ENCODE measurements at places on chromosomes 16 and 17.

GRCh38 chr17:44350733-44351226 is 5.7 kb downstream of the GRN start:
- DNase-seq, result no peak

DNA sequence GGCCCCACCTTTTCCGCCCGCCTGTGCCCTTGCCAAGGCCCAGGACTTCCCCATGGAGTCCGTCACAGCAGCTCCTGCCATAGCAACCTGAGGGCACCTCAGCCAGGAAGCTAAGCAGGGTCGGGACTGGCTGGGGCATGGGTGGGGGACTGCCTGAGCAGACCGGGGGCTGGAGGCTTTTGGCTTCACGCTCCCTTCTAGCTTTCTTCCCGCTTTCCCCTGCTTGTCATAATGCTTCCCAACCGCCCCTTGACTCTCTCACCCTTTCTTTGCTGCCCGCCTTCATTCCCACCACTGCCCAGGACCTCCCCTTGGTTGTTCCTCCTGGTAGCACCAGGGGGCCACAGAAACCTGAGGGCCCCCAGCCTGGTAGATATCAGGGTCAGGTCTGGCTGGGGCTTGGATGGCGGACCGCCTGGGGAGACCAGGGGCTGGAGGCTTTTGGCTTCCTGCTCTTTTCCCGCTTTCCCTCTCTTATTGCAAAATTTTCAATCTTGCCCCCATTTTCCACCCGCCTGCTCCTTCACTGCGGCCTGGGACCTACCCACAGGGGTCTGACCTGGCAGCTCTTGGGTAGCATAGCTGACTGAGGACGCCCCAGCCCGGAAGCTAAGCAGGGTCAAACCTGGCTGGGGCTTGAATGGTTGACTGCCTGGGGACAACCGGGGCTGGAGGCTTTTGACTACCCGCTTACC is 2287.7 kb downstream of the TP53TG3F start:
- no peak for DNase-seq

- DNase-seq, result no peak
These were observed 63.9 kb upstream of the HLF start for GRCh38 chr17:55200904-55201303.

- peak; percentile 95 for DNase-seq
These were observed at the start of gene MAF for GRCh38 chr16:79600638-79601091. TSS of gene MAF (minus strand) at chr16:79600737. CDS start at chr16:79599902, 835 bp downstream.

DNA sequence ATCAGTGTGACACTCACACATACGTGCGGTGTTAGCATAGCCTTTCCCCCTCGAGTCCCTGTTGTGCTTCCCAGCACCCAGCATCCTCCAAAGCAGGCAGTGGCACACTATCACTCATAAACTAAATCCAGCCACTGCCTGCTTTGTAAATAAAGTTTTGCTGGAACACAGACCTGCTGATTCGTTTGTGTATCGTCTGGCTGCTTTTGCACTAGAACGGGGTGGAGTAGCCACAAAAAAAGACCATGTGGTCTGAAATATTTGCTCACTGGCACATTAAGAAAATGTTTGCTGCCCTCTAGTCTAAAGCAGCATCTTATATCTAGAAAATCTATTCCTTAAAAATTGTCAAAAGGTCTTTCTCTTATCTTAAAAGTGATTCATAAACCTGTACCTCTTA is 341.2 kb upstream of the ZFHX3 start:
- no peak for DNase-seq

DNA sequence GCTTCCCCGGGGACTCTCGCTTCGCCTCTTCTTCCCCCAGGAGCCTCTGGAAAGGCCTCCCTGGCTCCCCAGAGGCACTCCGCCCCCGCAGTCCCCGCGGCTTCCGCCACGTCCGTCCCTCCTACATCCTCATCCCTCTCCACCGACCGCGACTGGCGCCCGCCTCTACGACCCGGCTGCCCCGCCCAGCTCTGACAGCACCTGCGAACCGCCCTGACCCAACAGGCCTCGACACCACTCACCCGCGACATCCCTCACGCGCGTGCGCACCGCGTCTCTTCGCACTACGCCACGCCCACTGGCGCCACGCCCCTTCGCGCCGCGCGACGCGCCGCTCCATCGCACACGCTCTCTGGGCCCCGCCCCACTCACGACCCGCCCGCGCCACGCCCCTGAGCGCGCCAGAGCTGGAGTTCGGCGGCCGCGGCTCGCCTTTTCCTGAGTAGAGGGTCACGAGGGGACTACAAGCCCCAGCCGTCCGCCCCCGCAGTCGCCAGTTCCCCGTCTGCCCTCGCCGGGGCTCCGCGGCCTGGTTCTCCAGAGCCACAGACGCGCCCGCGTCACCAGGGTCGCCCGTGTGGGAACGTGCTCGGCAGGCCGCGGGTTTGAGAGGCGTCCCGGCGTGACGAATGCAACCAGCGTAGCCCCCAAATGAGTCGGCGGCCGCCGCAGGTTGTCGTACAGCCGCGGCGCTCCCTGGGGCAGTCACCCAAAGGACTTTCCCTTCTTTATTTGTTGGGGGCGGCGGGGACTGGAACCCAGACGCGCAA is 56.2 kb upstream of the LRRC37A3 start:
- DNase-seq, result peak; percentile 99

- no peak for DNase-seq
These were observed 40.2 kb downstream of the ARL4D start for GRCh38 chr17:43439041-43439440.

Data from inflammatory macrophage treated with lipopolysaccharide for 1 hour (primary cell).